Muscle of arm (tissue), 14 donors: ENCODE measurements at places on chromosomes 5 and 9. TPM values are rescaled to one million over a fixed set of nuclear protein-coding genes. Genes with fewer than 3 reads are reported as not detected.

DNA sequence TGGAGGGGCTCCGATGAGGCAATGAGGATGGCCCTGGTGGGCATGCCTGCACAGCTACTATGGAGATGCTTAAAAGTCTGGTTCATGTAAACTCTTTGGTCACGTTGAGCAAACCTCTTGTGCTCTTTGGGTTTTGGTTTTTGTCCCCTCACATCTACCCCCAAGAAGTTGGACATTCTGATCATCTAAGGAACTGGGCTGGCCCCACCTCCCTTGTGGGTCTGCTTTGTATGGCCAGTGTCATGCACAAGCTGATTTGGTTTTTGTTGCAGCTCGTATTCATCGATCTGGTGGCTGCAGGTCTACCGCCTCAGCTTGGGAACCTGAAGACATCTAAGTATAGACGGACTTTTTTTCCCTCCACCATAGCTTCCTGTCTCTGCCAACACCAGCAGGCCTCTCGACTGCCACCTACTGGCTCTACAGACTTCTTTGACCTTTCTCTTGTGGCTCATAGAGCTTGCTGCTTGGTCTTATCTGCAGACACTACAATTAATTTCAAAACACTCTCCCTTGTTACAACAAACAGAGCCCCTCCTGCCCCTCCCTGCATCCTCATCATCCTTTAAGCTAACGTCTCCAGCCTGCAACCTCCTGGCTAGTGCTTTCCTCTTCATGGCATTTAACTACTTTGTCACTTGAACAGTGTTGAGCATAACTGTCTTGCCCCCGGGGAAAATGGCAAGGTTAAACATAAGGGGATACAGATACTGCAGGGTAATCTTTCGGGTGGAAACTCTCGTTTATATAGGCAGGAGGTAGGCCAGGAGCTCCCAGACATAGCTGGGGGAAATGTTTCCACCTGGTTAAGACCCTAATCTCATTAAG, 34.5 kb downstream of the TSTD2 start:
- peak; percentile 72 for DNase-seq

GRCh38 chr9:135178498-135178897, 91.0 kb downstream of the OLFM1 start:
- DNase-seq, result peak; percentile 10

DNA sequence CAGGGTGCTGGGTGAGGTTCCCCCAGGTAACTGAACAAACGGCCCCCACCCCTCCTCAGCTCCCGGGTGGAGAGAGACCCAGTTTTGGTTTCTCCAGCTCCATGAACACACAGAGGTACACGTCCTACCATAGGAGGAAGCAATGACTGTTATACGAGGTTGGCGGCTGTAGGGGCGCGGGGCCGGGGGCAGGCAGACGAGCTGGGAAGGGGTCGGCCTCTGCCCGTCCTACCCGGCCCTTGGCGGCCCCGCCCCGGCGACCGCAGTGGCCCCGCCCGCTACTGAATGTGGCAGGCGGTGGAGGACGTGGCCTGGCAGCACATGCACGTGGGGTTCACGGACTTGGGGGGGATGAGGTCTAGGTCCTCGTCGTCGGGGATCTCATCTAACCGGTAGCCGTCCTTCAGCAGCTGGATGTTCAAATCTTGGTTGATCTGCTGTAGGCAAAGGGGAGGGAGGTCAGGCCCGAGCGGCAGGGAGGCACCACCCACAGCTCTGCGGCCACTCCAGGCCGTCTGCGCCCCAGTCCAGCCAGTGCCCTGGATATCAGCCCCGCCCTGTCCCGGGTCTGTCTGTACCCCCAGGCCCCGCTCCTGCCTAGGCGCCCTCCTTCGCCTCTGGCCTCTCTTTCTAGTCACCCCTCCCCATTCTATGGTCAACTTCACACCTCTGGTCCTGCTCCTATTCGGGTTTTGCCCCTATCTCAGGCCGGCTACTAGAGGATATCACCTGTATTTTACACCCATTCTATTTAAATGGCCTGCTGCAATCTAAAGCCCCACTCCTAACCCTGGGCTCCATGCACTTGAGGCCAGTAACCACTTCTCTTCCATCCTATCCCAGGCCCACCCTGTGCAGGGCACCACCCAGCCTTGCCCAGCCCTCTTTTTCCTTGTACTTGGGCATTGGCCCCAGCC, 24.2 kb upstream of the MYORG start:
- no peak for DNase-seq

The KLHL3 gene
- not detected for polyA plus RNA-seq

- DNase-seq, result no peak
These were observed 71.4 kb upstream of the ATP10B start for GRCh38 chr5:160923411-160923810.

- DNase-seq, result no peak
These were observed 54.9 kb downstream of the SLC44A1 start for GRCh38 chr9:105299190-105299854.

DNA sequence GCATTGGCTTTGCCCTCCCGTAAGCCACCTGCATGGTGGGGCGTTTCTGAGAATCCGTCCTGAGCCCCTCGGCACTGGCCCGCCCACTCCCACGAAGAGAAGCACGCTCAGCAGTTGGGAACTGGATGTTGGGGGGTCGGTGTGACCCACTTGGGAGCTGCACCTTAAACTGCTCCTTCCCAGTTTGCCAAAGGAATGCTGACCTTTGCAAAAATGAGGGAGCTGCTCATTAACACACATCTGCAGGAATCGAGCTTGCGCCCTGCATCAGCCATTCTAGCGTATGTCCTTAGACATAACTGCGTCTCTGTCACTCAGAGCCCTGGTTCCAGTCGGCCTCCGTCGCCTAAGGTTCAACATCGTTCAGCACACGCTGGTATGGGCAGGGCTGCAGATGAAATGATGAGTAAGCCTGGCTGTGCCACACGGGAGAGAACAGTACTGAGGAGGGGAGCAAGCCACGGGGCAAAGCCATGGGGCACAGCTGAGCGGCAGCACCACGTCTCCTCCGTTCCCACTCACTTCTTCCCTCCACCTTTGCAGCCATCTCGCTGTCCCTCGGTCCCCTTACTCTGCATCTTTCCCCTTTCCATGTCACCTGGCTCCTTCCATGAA, 28.8 kb upstream of the NCS1 start:
- no peak for DNase-seq

The PPP1R2B gene
- not detected for polyA plus RNA-seq

The FOXD4 gene
- 0.86 TPM for polyA plus RNA-seq

- DNase-seq, result no peak
These were observed 266.1 kb downstream of the SEMA5A start for GRCh38 chr5:9279774-9280173.

The SLC1A3 gene
- polyA plus RNA-seq, result 20.8 TPM

GRCh38 chr9:94933511-94933828, 207.0 kb downstream of the AOPEP start:
- no peak for DNase-seq

DNA sequence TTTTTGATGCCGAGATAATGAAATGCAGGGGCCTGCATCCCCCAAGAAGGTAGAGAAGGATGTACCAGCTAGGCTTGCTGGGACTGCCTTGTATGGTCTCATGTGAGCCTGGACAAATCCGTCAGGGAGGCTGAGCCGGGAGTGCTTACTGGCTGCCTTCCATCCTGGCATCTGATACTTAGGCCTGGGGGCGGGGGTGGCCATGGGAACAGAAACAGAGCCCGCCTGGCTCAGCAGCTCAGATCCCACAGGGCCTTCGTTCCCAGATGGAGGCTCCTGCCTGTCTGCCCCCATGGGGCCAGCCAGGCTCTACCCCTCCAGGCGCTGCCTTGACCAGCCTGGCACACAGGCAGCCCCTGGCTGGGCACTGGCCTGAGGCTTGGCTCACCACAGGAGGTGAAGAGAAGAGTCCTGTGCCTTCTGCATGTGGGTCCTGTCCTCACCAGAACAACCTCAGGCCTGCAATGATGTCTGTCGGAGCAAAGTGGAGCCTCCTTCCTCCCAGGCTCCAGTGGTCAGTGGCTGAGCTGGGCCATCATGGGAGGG, 10.5 kb upstream of the SPATA31E1 start:
- peak; percentile 8 for DNase-seq

DNA sequence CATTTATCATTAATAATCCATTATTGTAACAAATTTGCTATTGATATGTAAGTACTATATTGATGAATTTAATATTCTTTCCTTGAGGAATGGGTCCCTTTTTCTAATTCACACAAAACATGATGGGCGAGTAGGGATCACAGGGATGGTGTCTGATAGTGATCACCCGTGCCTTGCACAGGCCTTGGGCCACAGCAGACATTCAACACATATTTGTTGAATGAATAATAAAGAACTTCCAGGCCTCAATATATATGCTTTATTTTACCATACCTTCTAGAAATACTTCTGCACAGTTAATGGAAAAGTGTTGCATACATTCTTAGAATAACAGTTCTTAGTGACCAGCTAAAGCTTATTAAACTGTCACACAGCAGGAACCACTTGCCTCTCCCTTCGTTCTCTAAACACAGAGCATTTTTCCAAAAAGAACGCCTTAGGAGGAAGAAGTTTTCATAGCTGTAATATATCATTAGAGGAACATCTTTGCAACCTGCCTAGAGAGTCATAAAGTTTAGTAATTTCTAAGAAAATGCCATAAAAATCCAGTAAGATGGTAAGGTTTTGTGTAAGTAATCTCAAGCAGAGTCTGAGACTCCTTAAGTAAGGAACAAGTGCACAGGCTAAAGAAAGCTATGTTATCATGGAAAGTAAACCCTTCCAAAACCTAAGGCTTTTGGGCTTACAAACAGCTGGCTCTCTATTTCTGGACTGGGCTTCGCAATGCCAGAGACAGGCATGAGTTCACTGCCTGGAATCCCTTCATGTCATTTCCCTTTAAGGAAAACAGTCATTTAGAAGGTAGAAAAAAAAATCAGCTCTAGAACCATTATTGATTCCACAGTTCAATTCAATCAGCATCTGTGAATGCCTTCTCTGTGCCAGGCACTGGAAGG, 17.7 kb downstream of the TTLL11 start:
- DNase-seq, result peak; percentile 41

DNA sequence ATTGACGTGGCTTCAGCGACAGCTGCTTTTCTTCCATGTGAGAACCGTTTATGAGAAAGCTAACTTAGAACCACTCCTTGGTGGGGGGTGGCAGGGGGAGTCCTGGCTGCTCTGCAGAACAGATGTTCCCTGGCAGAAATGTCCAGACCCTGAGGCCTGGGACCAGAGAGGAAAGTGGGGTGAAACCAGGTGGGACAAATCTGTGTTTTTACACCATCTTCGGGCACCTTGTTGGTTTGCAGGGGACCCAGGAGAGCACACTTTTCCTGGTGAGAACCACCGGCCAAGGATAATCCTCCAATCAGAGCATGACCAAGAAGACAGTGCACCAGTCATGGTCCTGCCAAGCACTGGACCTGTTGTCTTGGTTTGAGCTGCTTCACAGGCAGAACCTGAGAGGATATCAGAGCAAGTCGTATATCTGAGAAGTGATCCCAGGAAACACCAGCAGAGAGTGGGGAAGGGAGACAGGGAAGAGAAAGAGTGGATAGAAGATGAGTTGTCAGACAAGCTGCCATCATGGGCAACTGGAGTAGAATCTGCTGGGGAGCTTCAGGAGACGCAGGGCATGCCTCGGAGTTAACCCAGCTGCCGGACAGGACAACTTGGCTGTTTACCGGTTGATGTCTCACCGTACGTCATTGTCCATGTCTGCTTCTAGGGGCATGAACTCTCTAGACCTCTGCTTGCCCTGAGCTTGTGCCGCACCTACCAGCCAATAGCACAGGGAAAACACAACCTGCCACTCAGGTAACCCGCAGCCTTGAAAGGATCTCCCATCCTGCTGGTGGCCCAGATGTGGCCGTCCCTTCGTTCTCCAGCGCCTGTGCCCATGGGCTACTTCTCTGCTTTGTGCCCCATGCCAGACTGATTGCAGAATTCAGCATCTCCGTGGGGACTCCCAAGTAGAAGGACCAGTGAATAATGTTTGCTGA, 178.4 kb upstream of the MVB12B start:
- DNase-seq, result no peak

GRCh38 chr9:97858826-97859225, 5.8 kb downstream of the FOXE1 start:
- no peak for DNase-seq

The CNTFR gene
- polyA plus RNA-seq, result 44.8 TPM

The BTNL8 gene
- polyA plus RNA-seq, result not detected

The PGM5 gene
- polyA plus RNA-seq, result 52.1 TPM

DNA sequence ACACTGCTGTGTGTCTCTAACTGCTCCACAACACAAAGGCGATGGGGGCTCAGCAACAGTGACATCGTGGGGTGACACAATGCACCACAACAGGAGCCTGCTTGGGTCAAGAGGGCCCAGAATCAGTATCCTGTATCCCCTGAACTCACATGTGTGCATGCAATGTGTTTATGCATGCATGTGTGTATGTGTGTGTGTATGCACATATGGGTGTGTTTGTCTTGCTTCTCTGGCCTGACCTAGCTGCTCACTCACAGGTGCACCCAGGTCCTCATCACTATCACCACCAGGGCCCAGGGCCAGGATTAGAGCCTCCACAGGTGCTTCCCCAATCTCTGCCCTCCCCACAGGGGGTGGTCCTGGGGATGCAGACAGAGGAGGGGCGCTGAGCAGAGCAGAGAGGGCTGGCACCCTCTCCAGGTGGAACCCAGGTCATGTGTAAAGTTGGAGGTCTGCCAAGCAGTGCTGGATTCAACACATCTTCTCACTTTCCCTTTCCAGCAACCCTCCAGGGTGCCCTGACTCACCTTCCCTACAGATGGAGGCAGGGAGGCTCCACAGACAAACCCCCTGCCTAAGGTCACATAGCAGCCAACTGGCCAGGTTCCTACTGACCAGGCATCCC, 18.1 kb upstream of the ZNF484 start:
- no peak for DNase-seq

DNA sequence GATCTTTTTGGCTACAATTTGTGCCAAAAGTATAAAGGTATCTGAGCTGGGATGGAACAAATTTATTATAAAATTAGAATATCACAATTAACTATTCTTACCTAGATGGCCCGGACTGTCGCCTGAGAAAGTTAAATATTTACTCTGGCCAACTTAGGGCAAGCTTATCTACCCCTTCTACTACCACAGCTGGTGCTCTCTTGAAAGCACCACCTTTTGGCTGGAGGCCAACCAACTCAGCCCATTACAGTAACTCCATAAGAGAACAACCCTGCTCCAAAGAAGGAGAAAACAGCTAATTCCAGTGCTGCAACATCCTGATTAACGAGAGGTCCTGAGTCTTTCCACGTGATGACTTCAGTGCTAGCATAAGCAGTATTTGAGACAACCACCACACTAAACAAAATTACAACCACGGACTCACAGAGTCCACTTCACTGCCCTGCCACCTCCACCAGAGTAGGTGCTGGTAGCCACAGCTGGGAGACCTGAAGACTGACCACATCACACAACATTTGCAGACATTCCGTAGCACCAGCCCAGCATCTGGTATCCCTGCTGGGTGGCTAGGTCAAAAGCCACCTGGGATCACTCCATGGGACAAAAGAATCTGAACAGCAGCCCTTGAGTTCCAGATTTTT, 43.2 kb downstream of the RGMB start:
- no peak for DNase-seq

DNA sequence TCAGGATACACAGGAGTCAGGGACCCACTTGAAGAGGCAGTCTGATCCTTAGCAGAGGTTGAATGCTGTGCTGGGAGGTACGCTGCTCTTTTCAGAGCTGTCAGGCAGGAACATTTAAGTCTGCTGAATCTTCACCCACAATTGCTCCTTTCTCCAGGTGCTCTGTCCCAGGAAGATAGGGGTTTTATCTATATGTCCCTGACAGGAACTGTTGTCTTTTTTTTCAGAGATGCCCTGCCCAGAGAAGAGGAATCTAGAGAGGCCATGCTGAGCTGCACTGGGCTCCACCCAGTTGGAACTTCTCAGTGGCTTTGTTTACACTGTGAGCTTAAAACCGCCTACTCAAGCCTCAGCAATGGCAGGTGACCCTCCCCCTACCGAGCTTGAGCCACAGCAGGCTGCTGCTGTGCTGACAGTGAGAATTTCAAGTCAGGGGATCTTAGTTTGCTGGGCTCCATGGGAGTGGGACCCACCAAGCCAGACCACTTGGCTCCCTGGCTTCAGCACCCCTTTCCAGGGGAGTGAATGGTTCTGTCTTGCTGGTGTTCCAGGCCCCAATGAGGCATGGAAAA, 169.0 kb downstream of the FBXL17 start:
- DNase-seq, result no peak
